ENCODE measurements at places on chromosomes 11 and 22.

DNA sequence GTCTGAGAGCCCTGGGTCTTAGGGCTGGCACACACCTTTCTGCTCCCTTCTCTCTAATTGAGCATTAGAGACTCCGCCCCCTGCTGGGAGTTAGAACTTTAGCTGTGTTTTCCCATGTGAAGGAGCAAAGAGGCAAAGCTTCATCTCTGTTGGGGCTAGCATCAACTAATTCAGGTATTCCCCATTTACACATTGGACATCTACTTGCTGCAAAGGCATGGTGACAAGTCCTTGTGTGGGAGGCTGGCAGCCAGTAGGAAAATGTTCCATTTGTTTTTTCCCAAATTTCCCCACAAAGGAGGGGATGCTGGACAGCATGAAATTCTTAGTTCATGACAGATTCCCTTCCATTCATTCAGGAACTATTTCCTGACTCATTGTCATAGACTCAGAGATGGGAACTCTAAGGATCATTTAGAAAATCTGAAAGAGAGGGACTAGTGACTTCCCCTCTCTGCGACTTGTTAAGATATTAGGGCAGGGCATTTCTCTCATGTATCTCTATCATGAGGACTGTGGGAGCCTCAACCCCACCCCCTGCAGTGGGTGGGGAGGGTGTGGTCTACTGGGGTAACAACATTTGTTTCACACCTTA lies 3.6 kb downstream of the CD44 start:
- peak; percentile 64 for DNase-seq

DNA sequence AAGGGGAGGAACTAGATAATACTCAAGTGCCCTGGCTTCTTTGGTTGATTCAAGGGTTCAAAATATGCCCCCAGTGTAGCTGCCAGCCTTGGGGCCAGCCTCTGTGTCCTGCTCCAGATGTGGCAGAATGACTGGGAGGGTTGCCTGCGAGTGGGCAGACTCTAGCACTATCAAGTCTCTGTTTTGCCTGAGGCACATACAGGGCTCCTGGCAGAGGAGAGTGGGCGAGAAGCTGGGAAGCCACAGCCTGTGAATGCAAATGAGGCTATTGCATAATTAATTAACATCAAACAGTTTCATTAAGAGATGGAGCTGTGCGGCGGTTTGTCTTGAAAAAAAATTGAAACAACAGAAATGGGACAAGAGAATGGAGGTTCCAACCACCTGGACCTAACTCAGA lies 50.8 kb downstream of the BUD13 start:
- peak; percentile 58 for DNase-seq

DNA sequence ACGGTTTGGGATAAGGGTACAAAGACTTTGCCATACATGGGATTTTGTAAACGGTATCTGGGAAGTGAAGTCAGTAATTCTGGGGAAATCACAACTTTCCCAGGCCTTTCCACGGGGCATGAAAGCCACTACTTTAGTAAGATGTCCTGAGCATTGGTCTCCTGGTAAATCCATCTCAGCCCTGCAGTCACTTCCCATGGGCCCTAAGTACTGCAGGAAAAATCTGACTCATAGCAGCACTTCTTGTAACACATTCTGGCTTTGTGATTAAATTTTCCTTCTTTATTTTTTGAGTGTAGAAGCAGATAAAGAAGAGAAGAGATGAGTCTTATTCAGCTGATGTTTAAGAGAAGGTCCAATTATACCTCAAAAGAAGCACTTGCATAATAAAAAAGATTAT lies 67.6 kb downstream of the BLID start:
- no peak for DNase-seq

DNA sequence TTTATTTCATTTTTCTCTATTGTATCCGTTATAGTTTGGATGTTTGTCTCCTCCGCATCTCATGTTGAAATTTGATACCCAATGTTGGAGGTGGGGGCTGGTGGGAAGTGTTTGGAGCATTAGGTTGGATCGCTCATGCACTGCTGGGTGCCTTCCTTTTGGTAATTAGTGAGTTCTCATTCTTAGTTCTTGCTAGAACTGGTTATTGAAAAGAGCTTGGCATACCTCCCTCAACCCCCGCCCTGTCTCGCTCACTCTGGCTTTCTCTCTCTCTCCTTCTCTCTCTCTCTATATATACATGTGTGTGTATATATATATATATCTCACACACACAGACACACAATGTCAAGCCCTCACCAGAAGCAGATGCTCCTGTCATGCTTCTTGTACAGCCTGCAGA lies 978.7 kb downstream of the DLG2 start:
- DNase-seq, result peak; percentile 20

DNA sequence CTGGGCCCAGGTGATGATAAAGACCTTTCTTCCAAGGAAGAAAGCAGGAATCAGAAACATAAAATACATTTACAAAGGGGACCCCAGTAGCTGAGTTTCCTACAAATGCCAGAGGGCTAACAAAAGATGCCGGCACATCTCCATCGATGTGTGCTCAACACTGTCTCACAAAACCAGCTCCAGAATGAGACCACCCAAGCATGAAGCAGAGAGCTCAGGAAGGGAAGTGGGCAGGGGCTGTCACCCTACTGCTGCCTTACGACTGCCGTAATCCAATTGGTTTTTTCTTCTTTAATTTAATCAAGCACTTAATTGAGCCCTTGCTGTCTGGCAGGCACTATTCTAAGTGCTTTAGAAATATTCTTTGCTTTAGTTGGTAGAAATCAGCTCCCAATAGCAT lies 26.1 kb downstream of the SMCO4 start:
- DNase-seq, result no peak

- DNase-seq, result peak; percentile 17
Observed at GRCh38 chr22:42116848-42117424, 13.7 kb downstream of the CYP2D6 start.

DNA sequence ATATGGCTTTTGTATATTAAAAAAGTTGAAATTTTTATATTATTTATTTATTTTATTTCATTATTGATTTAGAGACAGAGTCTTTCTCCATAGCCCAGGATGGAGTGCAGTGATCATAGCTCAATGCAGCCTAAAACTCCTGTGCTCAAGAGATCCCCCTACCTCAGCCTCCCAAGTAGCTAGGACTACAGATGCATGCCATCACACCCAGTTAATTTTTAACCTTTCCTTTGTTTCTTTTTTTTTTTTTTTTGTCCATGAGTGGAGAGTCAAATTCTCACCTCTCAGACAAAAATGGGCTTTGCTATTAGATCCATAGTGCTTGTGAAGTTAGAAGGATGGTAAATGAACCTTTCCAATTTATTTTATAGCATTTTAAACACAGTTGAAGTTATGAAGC lies 182.5 kb downstream of the SOX6 start:
- no peak for DNase-seq

- peak; percentile 95 for DNase-seq
Observed at GRCh38 chr11:65329944-65330403, 3.7 kb upstream of the DPF2 start.

- no peak for DNase-seq
Observed at GRCh38 chr11:10611979-10612862, 43.8 kb upstream of the LYVE1 start.

- DNase-seq, result no peak
Observed at GRCh38 chr11:73939096-73939495, 11.7 kb upstream of the DNAJB13 start.

- no peak for DNase-seq
Observed at GRCh38 chr11:111912535-111912934, at the start of gene HSPB2. Gene HSPB2, plus strand, starts transcription at chr11:111912734. Its CDS starts 96 bp downstream, at chr11:111912830.

GRCh38 chr22:46185283-46185682 lies 35.0 kb downstream of the PPARA start:
- no peak for DNase-seq

- peak; percentile 78 for DNase-seq
Observed at GRCh38 chr11:112113539-112114457, 27.1 kb downstream of the SDHD start.

- DNase-seq, result no peak
Observed at GRCh38 chr11:125308246-125308645, 143.7 kb downstream of the PKNOX2 start.

DNA sequence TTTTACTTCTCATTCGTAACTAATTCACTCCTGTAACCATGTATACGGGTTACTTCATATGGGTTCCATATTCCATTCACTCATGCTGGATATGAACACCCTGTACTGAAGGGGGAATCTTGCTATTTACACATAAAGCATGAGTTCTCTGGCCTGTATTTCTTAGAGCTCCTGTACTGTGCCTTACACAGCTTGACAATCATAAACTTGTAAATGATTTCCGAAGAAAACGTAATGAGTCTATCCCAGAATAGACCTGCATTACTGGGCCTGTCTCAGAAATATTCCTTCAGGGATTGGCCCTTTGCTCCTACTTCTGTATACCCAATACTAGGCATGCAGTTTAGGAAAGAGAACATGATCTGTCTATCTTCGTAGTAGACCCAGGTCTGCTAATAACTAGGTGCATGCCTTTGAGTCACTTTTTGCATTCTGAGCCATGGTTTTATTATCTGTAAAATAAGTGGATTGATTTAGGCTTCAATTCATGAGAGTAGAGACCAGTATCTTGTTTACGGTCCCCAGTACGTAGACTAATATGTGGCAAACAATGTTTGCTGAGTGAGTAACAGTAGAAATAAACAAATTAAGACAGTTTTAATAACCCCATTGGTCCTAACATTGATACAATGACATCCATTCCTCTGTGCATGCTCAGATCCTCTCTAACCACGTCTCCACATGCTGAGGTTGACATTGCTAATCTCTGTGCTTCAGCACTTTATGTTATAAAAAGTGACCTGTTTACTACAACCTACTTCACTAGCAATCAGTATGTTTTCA lies 1.2 kb downstream of the CCDC34 start:
- peak; percentile 48 for DNase-seq

DNA sequence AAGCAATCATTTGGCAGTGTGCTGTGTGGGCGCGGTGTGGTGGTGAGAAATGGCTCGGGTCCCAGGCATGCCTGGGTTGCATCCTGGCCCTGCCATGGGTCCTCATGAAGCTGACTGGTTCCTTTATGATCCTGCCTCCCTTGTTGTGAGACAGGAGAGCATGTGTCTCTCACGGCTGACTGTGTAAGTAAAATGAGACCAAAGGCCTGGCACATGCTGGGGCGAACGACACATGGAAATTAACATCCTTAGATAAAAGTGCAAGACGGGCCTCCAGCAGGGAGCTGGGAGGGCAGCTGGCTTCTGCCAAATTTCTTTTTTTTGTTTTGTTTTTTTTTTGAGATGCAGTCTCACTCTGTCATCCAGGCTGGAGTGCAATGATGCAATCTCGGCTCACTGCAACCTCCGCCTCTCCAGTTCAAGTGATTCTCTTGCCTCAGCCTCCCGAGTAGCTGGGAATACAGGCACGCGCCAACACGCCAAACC lies 9.4 kb upstream of the FBLN1 start:
- DNase-seq, result no peak

DNA sequence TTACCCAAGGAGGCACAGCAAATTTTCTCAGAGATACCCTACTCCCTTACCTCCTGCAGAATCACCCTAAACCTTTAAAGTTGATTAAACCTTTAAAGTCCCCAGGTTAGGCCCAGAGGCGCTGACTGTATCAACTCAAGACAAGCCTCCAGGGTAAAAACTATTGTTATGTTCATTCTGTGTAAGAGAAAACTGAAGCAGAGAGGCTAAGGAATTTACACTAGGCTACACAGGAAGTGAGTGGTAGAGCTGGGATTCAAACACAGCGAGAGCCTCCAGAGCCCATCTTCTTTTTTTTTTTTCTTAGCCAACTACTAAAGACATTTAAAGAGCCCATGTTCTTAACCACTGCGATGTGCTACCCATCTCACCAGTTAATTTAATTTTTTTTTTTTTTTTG lies 56.3 kb upstream of the GRK3 start:
- no peak for DNase-seq

DNA sequence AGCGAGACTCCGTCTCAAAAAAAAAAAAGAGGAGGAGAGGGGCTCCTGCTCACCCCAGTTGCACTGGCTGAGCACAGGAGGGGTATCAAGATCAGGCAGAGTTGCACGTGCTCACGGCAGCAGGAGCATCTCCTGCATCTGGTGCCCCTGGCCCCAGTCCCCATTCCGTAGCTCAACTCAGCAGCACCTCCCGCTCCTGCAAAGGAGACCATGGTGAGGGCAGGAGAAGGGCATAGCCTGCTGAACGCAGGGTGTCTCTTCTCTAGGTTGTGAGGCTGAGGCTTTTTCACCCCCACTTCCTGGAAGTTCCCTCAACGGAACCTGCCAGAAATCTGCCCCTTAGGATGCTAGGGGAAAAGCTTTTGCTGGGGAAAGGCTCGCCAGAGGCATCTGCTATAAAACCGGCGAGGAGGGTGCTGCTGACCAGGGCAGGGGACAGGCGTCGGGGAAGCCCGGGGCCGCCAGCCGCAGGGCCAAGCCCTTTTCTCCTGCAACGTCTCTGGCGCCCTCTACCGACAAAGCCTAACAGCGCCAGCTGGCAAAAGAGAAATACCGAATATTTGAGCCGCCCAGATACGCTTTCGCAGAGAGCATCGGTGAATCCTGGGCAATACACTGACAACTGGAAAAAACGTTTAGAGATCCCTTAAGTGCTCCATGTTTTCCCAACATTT lies 1.0 kb upstream of the PPP6R2 start:
- DNase-seq, result peak; percentile 92

DNA sequence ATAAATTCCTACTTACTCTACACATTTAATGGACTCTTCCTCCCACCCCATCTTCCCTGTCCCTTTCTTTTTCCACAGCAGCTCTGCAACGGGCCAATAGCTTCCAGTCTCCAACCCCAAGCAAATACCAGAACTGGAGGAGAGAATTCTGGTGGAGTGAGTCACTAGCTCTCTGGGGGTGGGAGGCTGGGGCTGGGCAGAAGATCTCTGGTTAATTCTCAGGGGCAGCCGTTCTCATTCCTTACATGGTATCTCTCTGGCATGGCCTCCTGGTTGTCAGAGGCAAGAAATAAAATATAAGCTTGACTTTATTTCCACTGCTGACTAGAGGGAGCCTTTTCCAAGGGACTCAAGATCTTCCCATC lies 90.4 kb upstream of the PARVA start:
- no peak for DNase-seq
